Hematopoietic multipotent progenitor cell treated with erythropoietin and hydrocortisone succinate and interleukin-3 and kit ligand, for 8 days (in vitro differentiated cells): ENCODE measurements at places on chromosomes 7 and 10.

GRCh38 chr10:80187465-80188409 lies 17.6 kb downstream of the ANXA11 start:
- DNase-seq = peak; percentile 66

DNA sequence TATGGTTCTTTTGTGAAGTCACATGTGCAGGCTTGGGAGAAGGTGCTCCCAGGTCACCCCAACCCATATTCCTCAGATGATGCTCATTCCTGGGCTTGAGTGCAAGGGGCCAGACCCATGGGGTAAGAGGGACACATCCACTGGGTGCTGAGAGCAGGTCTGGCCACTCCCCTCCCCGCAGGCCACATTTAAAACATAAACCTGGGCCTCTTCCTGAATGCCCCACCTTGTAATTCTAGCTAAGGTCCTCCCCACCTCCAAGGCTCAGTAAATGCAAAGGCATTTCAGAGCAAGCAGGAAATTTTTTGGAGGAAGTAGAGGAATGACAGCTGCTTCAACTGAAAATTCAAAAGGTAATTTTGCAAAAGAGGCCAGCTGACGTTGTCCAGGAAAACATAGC lies 172.5 kb downstream of the ARHGAP21 start:
- no peak for DNase-seq

- DNase-seq = peak; percentile 28
Observed at GRCh38 chr7:151342102-151342646, 562 bp downstream of the NUB1 start.

GRCh38 chr10:31399171-31399570 lies 80.2 kb downstream of the ZEB1 start:
- DNase-seq = no peak

DNA sequence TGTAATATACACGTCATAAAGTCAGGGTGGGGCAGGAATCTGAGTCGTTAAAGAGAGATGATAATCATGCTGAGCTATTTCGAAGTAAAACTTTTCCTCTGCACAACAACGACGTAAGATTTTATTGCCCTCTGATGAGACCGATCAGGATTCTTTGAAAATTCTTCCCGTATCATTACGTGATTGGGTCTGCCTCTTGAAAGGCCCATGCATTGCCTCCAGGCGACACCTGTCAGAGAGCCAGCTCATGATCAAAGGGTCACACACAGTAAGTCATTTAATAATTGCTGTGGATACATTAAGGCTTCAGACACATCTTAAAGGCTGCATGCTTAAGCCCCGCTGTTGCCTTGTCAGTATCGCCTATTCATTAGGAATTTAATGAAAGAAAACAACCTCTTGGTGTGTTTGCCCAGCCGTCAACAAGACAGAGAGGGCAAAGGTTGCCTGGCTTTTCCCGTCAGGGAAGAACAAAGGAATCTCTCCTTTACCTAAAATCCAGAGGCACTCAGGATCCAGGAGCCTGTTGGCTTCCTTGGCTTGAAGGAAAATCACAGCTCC lies 189.0 kb upstream of the SH2B2 start:
- no peak for DNase-seq

GRCh38 chr10:127012769-127013152 lies 107.5 kb downstream of the DOCK1 start:
- peak; percentile 47 for DNase-seq

DNA sequence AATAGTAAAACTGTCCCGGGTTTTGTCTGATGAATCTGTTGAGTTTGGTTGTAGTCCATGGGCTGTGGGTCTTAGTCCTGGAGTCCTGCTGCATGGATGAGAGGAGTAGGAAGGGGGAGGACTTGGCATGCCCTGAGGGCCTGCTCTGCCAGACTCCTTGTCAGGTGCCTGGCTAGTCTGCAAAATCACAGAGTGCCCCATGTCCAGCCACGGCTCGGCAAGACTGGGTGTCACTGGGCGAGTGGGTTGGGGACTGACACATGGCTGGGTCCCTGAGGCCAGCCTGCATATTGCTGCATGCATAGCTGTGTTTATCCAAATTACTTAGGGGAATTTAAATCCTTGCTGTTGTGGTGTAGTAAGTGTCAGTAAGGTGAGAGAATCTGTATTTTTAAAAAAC lies 9.7 kb downstream of the MINDY4 start:
- DNase-seq = no peak

GRCh38 chr10:77605466-77605865 lies 32.1 kb downstream of the KCNMA1 start:
- DNase-seq = no peak

DNA sequence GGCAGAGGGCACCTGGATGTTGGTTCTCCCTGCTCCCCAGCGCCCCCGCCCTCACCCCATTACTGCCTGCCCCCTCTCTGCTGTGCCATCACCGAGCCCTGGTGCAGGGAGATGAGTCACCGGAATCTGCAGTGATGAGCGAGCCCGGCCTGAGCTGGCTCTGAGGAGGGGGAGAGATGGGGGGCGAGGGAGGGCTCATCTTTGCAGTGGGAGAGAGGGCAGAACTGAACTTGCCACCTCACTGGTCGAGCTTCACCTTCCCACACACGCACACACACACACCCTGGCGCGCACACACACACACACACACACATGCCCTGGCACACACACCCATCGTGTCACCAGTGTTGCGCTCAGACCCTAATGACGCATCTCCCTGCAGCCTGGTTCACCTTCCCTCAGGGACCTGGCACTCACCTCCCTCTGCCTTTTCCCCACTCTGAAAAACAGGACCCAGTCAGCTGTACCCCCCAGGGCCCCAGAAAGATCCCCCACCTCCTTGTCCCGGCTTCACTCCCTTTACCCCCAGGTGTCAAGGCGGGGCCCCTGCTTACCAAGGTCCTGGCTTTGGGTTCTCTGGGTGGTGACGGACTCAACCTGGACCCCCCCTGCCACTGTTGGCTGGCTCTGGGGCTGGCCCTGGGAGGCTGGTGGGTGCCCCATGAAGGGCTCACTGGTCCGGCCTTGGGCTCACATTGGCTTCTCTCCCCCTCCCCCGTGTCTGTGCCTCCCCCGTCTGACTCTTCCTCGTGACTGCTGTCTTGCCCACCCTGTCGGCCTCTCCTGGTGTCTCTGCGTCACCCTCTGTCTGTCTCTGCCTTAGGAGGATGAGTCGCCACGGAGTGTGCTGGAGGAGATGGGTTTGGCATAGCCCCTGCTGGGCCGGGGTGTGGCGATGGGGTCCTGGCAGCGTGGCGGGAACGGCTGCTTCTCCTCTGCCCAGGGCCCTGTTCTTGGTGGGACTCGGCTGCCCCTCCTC lies 5.4 kb downstream of the VGF start:
- no peak for DNase-seq

DNA sequence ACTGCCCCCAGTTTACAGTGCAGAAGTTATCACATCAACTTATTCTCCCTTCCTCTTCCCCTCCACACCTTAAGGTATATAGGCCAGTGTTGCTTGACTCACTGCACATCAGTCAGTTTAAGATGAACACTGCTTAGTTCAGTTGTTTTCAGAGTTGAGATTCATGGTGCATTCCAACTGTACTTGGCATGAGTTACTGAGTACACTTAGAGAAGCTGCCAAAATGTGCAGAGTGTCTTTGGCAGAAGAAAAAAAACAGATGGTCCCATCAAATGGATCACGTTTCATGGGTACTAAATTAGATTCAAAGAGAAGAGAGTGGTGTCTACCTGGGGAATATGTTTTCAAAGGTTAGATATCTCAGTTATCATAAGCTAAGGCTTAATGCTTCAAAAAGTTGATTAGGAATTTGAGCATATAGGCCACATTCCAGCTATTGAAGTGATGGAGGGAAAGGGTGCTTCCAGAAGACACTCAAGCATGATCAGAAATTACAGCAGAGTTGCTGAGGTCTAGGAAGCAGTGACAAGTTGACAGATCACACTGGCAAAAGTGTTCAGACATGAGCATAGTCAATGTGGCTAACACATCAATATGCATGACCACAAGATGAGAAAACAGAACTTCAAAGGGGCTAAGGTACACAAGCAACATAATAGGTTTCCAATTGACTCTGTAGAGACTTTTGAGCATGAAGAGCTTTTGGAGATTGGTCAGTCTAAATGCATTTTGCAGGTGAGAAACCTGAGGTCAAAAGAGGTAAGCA lies 579.2 kb upstream of the CELF2 start:
- no peak for DNase-seq

DNA sequence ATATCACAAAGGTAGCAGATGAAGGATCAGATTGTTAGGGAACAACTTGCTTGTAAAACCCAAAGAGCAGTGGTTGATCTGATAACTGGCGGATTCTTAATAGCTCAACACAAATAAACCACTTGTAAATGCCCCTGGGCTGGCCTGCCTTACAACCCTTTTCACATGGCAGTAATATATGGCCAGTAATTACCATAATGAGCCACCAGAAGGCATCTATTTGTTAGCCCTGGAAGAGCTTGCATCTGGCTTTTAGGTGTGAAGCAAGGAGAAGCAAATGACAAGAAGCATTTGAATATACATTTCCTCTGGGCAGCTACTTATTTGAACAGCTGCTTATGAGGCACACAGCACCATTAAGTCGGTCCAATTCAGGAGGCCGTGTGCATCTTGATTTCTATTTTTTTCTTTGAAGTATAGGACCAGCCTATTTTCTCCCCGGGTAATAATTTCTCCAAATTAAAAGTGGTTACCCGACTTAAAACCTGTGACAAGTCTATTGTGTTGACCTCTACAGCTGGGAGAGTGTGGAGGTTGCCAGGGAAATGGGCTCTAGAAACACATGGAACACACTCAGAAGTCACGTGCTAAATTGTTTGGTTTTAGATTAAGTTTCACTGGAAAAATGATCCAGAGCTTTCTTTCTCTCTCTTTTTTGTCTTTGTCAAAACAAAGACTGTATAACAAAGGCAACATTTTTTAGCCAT lies 113.4 kb downstream of the SEM1 start:
- DNase-seq = peak; percentile 9

GRCh38 chr7:44964831-44965440 lies 13.9 kb downstream of the MYO1G start:
- DNase-seq = no peak

- no peak for DNase-seq
Observed at GRCh38 chr7:151729521-151729921, 147.4 kb downstream of the PRKAG2 start.

DNA sequence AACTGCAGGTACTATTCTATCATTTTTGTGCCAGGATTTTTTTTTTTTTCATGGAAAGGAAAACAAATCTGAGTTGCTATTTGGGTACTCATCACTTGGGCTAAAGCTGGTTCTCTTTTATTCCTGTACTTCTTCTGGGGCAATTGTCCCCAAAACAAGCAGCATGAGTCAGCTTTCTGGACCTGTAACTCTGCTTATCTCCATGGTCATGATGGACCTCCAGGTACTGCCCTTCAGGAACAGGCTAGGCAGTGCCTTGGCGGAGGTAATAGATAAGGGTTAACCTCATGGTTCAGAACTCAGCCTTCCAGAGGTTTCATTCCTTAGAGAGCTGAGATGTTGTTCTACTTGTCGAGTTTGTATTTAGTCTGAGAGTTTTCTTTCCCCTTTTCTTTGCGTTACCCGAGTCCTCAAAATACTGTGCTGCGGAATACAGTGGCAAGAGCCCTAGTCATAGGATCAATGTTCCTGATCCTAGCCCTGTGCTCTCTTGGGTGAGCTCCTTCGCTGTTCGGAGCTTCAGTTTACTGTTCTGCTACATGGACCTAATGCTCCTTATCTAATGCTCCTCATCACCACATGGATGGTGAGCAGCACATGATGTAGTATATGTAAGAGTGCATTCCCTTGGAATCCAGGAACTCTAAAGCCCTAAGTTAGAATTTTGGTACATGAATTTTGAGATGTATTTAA lies 74.6 kb downstream of the LRGUK start:
- no peak for DNase-seq

DNA sequence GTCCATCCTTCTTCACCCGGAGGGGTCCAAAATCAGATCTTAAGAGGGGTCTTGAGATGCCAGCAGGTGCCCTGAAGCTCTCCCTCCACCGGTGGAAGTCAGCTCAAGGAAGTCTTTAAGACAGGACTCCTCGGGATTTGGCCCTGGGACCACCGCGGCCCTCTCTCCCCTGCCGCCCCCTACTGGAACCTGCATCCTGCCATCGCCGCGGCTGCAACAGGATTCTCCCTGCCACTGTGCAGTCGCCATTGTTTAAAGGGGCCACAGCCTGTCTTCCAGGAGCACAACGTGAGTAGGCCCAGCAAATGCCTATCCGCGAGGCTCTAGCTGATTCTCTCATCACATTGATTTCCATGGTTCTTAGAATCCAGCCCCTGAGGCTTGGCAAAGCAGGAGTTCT lies 324.3 kb downstream of the ZNF716 start:
- no peak for DNase-seq

DNA sequence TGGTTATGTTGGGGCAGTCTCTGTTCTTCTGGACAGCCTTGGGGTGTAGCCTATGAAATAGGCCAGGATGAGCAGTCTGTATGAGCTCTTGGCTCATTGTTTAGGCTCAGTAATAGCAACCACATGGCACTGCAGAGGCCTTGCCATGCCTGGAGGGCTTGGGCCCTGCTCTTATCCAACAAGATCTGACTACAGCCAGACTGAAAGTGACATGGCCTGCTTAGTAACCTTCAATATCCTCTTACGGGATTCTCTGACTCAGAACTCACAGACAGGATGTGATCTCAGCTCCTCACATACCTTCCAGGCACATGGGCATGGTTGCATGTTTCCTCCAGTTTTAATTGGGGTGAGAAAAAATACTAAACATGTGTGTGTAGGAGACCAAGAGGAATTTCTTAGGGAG lies 289.3 kb downstream of the PTEN start:
- no peak for DNase-seq

DNA sequence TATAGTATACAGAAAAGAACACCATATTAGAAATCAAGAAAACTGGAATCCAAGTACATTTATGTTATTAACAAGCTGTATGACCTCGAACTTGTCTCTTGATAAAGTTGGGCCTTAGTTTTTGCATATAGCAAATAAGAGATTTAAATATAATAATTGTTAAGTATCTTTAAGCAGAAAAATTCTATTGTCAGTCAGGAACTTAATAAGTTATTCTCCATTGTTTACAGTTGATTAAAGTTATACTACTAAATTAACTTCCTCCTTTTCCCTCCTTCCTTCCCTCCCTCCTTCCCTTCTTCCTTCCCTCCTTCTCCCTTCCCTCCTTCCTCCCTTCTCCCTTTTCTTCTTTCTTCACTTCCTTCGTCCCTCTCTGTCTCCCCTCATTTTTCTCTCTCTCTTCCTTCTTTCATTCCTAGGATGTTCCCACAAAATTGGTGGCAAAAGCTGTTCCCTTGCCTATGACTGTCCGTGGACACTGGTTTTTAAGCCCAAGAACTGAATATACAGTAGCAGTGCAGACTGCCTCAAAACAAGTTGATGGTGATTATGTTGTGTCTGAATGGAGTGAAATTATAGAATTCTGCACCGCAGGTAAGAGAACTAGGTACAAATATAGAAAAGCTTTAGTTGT lies 59.7 kb downstream of the PHYHIPL start:
- DNase-seq = no peak

GRCh38 chr7:74356589-74357315 lies 67.5 kb downstream of the CLIP2 start:
- DNase-seq = no peak

GRCh38 chr7:44131173-44132029 lies 8.1 kb upstream of the POLD2 start:
- no peak for DNase-seq
